ENCODE measurements at places on chromosomes 16 and 17.

- no peak for DNase-seq
Measured at GRCh38 chr17:2972749-2973148, 90.7 kb downstream of the OR1D5 start.

- no peak for DNase-seq
Measured at GRCh38 chr17:16593356-16594102, 24.5 kb upstream of the ZNF287 start.

GRCh38 chr16:54482892-54483574 is 196.4 kb upstream of the IRX3 start:
- DNase-seq: no peak

- peak; percentile 36 for DNase-seq
Measured at GRCh38 chr16:66874079-66874775, 6.1 kb upstream of the PDP2 start.

GRCh38 chr17:66441101-66441661 is 138.8 kb downstream of the PRKCA start:
- DNase-seq: no peak

Measured in activated CD4-positive, alpha-beta T cell treated with anti-CD3 and anti-CD28 coated beads for 48 hours (primary cell).